IPS DF 6.9 (cell line): ENCODE measurements at places on chromosomes 2 and 18.

DNA sequence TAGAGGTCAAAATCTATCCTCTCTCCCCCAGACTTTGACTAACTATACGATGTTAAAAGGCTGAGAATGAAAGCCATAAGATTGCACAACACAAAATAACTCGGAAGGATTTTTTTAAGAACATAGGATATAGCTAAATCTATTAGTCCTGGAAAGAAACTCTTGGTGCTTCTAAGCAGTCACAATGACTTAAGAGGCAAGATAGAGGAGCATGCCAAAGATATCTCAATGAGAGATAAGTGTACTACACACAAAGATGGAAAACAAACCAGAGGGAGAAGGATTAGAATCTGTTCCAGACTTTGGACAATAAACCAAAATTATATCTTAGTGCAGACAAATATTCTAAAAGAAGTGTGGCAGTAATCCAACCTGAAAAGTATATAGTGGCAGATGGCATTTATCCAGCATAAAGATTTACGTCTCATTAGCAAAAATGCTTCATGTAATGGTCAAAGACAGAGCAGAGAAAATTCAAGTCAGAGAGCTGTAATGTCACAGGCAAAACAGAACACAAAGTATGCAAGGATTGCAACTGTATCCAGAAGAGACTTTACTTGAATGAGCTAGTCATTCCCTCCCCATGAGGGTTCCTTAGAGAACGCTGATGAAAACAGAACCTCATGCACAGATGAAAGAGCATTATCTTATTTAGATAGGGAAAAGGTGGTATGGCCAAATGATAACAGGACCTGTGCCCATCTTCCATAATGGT lies 28.8 kb upstream of the EVA1A start:
- no peak overlapping the region for H3K27ac ChIP-seq
- DNase-seq, result no peak
- no peaks in the 10 kb centered on the region for H3K27me3 ChIP-seq
- no peaks in the 10 kb centered on the region for H3K4me1 ChIP-seq

GRCh38 chr2:73877071-73877802 lies 15.6 kb upstream of the ACTG2 start:
- DNase-seq, result no peak
- no peaks in the 10 kb centered on the region for H3K27me3 ChIP-seq
- H3K4me3 ChIP-seq, result no peak overlapping the region
- H3K36me3 ChIP-seq, result no peaks in the 10 kb centered on the region
- no peaks in the 10 kb centered on the region for H3K4me1 ChIP-seq

GRCh38 chr2:176763130-176763529 lies 449.5 kb upstream of the HNRNPA3 start:
- H3K27ac ChIP-seq, result no peak overlapping the region
- peaks cover 7% of the 10 kb centered on the region; the same call in 1 of the 2 replicates for H3K4me1 ChIP-seq
- H3K27me3 ChIP-seq, result no peaks in the 10 kb centered on the region
- DNase-seq, result no peak

DNA sequence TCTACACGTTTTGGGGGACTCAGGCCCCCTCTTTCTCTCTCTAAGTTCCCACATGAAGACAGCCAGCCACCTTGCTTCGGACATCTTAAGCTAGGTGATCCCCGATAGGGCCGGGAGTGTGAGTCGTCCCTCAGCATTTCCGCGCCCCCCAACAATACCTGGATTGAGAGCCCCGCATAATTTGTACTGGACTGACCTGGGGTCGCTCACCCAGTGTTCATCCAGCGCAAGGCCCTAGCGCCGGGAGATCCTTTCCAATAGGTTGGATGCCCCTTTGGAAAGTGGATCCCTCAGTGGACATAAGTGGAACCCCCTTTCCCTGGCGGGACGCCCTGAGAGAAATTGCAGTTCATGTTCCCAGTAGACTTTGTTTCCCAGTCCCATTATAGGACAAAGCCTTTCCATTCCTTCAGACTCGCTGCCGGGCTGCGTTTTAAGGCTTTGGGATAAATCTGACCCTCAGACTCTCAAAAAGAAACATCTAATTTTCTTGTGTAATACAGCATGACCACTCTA lies 77.8 kb upstream of the KCNH7 start:
- H3K27ac ChIP-seq, result no peak overlapping the region
- no peaks in the 10 kb centered on the region for H3K4me1 ChIP-seq
- H3K4me3 ChIP-seq, result no peak overlapping the region
- DNase-seq, result no peak
- H3K36me3 ChIP-seq, result no peaks in the 10 kb centered on the region

DNA sequence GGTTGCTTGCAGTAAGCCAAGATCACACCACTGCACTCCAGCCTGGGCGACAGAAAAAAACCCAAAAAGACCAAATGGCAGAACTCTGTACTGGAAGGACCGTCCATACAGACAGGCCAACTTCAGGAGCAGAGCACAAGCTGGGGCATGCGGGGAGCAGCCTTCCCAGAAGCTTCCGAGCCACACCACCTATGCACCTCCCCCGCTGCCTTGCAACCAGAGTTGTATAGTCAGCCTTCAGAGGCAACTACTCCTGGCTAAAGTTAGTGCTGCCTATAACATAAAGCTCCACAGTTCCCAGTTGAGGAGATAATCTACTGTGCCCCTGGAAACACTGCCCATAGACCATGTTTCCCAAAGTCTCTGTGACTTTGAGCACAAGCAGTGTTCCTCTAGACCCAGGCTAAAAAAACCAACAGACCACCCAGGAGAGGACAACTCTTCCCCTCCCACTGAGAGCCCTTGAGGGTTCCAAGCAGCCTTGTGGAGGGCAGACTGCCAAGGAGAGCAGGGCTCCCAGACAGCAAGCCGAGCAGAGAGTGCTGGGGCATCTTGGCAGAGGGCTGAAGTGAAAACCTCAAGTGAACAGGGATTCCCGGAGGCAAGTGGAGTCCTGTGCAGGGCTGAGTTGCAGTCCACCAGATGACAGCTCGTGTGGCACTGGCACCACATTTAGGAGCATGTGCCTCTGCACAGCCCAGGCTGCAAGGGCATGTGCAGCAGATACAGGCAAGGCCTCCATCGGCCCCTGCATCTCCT lies 6.8 kb downstream of the SFT2D3 start:
- H3K27me3 ChIP-seq, result no peaks in the 10 kb centered on the region
- no peak overlapping the region for H3K27ac ChIP-seq
- H3K4me1 ChIP-seq, result no peaks in the 10 kb centered on the region
- DNase-seq, result no peak
- H3K4me3 ChIP-seq, result no peak overlapping the region
- H3K36me3 ChIP-seq, result peaks cover 27% of the 10 kb centered on the region

- no peak for DNase-seq
- no peaks in the 10 kb centered on the region for H3K27me3 ChIP-seq
- peaks cover 13% of the 10 kb centered on the region; the same call in 1 of the 2 replicates for H3K36me3 ChIP-seq
- no peak overlapping the region for H3K27ac ChIP-seq
Observed at GRCh38 chr2:96185516-96185915, 23.1 kb downstream of the STARD7 start.

- no peak overlapping the region for H3K27ac ChIP-seq
- no peak overlapping the region for H3K4me3 ChIP-seq
- peak; percentile 18 for DNase-seq
- no peaks in the 10 kb centered on the region for H3K36me3 ChIP-seq
Observed at GRCh38 chr2:2291500-2292260, 39.4 kb downstream of the MYT1L start.

DNA sequence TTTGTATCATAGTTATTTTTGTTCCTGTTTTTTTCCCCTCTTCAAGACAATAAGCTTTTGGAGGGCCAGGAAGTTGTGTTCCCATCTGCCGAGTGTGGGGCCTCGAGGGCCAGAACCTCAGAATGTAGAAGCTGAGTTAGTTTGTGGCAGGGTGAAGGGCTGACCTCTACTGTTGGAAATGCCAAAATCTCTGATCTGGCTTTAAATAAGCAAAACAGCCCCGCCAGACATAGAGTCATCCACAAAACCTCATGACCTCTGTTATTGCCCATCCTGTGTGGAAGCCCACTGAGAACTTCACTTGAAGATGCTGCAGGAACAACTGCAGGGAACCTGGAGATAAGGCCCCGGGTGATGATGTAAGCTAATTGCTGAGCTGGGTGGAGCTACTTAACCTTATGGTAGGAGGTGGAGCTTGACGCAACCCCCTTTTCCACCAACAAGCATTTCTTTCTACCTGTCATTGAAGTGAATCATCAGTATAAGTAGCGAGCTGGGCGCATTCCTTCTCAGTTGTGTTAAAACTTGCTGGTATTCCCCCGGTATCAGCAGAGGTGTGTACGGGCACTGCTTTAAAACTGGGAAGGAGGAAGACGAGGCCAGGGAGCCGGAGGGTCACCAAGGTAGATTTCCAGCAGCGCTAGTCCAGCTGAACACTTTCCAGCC lies 177.2 kb downstream of the NEDD4L start:
- no peaks in the 10 kb centered on the region for H3K27me3 ChIP-seq
- no peak for DNase-seq
- no peaks in the 10 kb centered on the region for H3K36me3 ChIP-seq
- no peak overlapping the region for H3K4me3 ChIP-seq
- H3K27ac ChIP-seq, result no peak overlapping the region

DNA sequence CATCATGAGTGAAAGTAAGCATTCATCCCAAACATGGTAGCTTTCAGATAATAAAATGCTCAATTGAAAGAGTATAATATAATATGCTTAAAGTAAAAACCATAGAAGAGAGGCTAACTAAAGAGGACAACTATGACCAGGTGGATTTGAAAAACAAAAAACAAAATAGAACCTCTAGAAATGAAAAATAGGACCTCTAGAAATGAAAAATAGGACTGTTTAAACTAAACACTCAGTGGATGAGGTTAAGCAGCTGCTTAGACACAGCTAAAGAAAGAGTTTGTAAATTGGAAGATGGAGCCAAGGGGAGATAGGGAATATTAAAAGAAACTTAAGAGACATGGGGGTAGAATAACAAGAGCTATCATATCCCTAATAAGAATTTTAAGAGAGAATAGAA lies 301.6 kb downstream of the BCL2 start:
- no peak overlapping the region for H3K27ac ChIP-seq
- no peak for DNase-seq
- H3K4me1 ChIP-seq, result no peaks in the 10 kb centered on the region

DNA sequence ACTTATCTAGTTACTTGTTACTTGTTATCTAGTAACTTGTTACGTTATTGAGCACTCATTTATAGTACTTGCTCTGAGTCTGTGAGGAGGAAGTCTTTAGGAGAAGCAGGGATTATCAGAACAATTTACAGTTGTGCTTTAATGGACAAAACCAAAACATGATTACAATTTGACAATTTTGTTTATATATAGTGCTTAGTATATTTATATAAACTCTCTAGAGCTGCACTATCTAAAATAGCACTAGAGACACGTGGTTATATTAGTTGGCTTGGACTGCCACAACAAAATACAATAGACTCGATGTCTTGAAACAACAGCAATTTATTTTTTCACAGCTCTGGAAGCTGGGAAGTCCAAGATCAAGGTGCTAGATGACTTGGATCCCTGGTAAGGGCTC lies 78.4 kb downstream of the BMPR2 start:
- no peaks in the 10 kb centered on the region for H3K27me3 ChIP-seq
- H3K36me3 ChIP-seq, result no peaks in the 10 kb centered on the region

DNA sequence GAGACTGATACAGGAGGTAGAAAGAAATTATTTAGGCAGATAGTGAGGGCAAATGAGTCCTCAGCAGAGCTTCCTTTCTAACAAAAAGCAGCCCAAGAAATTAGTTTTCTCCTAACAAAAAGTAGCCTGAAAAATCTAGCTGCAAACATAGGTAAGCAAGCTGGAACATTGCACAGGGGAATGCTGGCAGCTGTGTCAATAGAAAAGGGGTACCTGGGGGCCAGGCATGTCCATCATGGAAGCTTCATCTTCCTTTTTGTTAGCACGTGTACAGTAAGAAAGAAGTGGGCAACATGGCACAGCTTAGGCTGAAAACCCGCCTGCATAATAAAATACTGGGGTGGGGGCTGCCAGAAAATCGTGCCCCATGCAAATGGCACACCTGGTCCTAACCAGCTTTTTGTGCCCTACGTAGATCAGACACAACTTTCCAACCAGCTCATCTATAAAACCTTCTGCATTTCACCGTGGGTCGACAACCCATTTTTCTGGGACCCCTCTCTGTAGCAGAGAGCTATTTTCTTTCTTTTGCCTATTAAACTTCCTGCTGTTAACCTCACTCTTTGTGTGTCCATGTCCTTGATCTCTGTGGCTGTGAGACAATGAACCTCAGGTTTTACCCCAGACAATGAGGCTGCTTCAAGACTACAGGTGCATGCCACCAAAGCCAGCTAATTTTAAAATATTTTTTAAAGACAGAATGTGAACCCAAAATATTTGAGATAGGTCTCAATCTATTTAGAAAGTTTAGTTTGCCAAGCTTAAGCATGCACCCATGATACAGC lies 6.6 kb upstream of the MTHFD2 start:
- H3K4me1 ChIP-seq, result peaks cover 2% of the 10 kb centered on the region
- DNase-seq, result no peak
- no peak overlapping the region for H3K27ac ChIP-seq
- no peak overlapping the region for H3K4me3 ChIP-seq

DNA sequence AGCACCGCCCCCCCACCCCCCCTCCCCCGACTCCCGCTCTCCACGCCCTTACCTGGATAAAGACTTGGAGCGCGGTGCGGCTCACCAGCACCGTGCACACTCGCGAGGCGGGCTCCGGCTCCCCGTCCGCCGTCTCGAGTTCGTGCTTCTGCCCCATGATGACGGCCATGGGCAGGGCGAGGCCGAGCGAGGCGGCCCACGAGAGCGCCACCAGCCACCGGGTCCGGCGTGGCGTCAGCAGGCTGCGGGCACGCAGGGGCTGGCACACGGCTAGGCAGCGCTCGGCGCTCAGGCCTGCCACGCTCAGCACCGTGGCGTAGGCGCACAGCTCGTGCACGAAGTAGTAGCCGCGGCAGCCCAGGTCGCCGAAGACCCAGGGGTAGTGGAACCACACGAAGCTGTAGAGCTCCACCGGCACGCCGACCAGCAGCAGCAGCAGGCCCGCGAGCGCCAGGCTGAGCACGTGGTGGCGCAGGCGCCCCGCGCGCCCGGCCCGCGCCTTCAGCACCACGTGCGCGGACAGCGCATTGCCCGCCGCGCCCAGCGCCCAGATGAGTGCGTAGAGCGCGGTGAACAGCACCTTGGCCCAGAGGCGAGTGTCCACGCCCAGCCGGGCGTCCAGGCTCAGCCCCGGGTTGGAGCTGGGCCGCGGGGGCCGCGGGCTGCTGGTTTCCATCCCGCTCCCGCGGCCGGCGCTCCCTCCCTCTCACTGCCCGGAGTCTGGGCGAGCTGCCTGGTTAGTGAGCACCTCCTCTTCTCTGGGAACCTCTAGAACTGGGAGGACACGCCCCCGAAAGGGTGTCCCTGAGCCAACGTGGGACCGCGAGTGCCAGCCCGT lies at the start of gene NTSR2:
TSS of gene NTSR2 (minus strand) at position 742 of the 838 bp plus-strand sequence. CDS start at position 676, 66 bp downstream.
- H3K36me3 ChIP-seq, result no peaks in the 10 kb centered on the region
- no peak within 1 kb of the TSS for H3K4me3 ChIP-seq
- peaks cover 3% of the 10 kb centered on the region; the same call in 1 of the 2 replicates for H3K27me3 ChIP-seq
- H3K4me1 ChIP-seq, result peaks cover 2% of the 10 kb centered on the region

GRCh38 chr2:198753101-198753500 lies 704.6 kb downstream of the SATB2 start:
- H3K4me3 ChIP-seq, result no peak overlapping the region
- no peaks in the 10 kb centered on the region for H3K36me3 ChIP-seq
- no peak for DNase-seq
- no peaks in the 10 kb centered on the region for H3K27me3 ChIP-seq
- H3K27ac ChIP-seq, result no peak overlapping the region
